ENCODE measurements at places on chromosomes 3 and 15. TPM values are rescaled to one million over a fixed set of nuclear protein-coding genes. Genes with fewer than 3 reads are reported as not detected.

Gene ALDH1A2
- 113 TPM for total RNA-seq

Gene GPR149
- not detected for total RNA-seq

DNA sequence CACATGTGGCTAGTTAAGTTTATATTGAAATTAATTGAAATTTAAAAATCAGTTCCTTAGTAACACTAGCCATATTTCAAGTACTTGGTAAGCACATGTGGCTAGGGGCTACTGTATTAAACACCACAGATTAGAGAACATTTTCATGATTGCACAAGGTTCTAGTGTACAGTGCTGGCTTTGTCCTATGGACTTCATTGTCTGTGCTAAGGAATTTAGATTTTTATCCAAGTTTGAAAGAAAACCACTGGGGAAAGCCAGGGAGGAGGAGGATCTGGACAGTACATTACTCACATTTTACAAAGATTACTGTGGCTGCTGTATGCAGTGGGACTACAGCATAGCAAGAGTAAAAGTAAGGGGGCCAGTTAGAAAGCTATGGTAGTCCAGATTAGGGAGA, 13.9 kb downstream of the STAC start:
- DNase-seq, result no peak

- no peak for DNase-seq
Measured at GRCh38 chr3:138459619-138460535, 25.5 kb downstream of the ESYT3 start.

- no peak for DNase-seq
Measured at GRCh38 chr3:30989276-30990030, 95.0 kb upstream of the GADL1 start.

- DNase-seq, result no peak
Measured at GRCh38 chr3:29189328-29189727, 91.5 kb upstream of the RBMS3 start.
